Posterior cingulate gyrus (tissue), 11 donors: ENCODE measurements at places on chromosomes 5 and 9.

GRCh38 chr5:139461698-139462097 is 845 bp downstream of the ECSCR start:
- no peak for DNase-seq

DNA sequence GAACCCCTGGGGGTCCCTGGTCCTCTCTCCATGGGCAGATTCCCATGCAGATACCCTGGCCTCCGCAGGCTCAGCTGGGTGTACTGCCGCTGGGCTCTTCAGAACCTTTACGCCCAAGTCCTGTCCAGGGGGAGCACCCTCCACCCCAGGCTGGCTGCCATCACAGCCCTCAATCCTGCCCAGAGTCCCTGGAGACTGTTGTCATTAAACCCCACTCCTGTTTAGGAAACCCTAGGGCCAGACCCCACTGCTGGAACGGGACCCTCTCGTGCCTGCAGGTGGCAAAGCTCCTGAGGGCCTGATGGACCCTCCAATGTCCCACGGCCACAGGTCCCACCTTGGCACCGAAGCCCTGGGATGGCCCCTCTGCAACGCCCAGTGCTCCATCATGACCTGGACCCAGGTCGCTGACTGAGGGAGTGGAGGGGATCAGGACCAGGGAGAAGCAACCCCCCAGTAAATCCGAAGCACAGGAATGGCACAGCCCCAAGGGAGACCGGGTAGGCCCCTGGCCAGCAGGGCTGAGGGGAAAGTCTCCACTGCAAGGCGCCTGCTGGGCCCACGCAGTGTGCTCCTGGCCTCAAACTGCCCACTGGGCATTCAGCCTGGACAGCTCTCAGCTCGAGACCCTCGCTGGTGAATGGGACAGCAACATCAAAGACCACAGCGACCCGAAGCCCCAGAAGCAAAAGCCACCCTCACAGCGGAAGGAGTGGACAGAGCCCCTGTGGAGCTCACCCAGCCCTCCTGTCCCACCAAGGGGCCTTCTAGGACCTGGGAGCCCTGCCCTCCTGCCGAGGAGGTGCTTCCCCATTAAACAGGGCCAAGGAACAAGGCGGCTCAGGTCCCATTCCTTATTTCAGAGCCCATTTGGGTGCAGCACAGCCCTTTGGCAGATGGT is 8.3 kb downstream of the ZDHHC11B start:
- peak; percentile 16 for DNase-seq

- DNase-seq, result no peak
Measured at GRCh38 chr9:129676287-129676686, 10.8 kb downstream of the PRRX2 start.

GRCh38 chr5:168219515-168220410 is 71.7 kb upstream of the WWC1 start:
- peak; percentile 29 for DNase-seq

GRCh38 chr9:93827545-93828330 is 127.4 kb downstream of the BARX1 start:
- peak; percentile 89 for DNase-seq

DNA sequence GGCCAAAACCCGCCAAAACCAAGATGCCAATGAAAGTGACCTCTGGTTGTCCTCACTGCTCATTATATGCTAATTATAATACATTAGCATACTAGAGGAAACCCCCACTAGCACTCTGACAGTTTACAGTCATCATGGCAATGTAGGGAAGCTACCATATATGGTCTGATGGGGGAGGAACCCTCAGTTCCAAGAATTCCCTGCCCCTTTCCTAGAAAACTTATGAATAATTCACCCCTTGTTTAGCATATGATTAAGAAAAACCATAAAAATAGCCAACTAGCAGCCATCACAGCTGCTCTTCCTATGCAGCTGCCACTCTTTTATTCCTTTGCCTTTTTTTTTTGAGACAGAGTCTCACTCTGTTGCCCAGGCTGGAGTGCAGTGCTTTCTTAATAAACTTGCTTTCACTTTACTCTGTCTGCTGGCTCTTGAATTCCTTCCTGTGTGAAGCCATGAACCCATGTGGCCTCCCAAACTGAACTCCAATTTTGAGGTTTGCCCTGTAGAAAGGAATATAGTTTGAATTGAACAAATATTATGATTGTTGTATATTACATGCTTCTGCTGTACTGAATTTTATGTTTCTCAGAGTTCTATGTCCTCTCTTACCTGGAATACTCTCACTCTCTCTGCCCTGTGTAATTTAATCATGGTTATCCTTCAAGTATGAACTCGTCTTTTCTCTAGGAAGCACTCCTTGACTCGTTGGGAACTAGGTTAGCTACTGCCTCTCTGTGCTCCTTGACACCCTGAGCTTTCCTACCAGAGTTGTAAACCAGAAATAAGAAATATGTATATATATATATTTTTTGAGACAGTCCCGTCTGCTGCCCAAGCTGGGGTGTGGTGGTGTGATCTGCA is 59.8 kb downstream of the KIAA1958 start:
- no peak for DNase-seq
